ENCODE measurements at places on chromosomes 3 and 15. TPM values are rescaled to one million over a fixed set of nuclear protein-coding genes. Genes with fewer than 3 reads are reported as not detected.

KLF13 gene
- 84.1 TPM for total RNA-seq

ZPLD1 gene
- not detected for total RNA-seq

SNX1 gene
- 77.5 TPM for total RNA-seq

NECTIN3 gene
- total RNA-seq: 27.5 TPM

CFAP20DC gene
- 2.3 TPM for total RNA-seq

FAM81A gene
- 14.6 TPM for total RNA-seq

Data from A549 treated with CpdA at 1 μM for 4 hours (cell line).